Activated naive CD8-positive, alpha-beta T cell treated with anti-CD3 and anti-CD28 coated beads, Interleukin-2, amount 10 ng/mL, durations not matched to agents 7 days and 5 days (primary cell): ENCODE measurements at places on chromosomes 11 and 22. TPM values are rescaled to one million over a fixed set of nuclear protein-coding genes. Genes with fewer than 3 reads are reported as not detected.

The MICAL2 gene
- 42.6 TPM for total RNA-seq

The NPAS4 gene
- 0.23 TPM for total RNA-seq

The ELMOD1 gene
- not detected for total RNA-seq

The C11orf16 gene
- total RNA-seq, result not detected

The HBB gene
- not detected for total RNA-seq

The HORMAD2 gene
- total RNA-seq, result not detected

The PNPLA5 gene
- total RNA-seq, result not detected

The PANX3 gene
- total RNA-seq, result not detected

The GTSE1 gene
- 64.9 TPM for total RNA-seq

The RHOG gene
- total RNA-seq, result 159 TPM

The C22orf42 gene
- total RNA-seq, result not detected

DNA sequence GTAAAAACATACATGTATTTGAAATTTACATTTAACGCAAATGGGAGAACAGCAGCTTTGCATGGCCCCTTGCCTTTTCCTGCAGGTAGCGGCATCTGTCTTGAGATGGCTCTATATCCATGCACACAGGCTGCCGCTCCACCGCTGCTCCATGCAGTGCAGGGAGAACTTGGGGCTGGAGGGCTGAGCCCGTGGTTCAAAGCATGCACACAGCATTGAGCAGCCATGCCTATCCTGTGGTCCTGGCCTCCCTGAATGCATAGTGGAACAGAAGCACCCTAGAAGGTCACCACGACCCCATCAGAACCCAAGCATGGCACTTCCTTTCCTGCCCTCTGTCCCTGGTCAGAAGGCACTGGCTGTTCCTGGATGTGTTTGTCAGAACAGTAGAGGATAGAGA lies 35.0 kb upstream of the TP53I11 start:
- peaks cover 4% of the 10 kb centered on the region for H3K4me1 ChIP-seq
- H3K27me3 ChIP-seq, result peaks cover 7% of the 10 kb centered on the region
- H3K36me3 ChIP-seq, result no peaks in the 10 kb centered on the region
- no peak for DNase-seq
- H3K27ac ChIP-seq, result no peak overlapping the region

- H3K4me1 ChIP-seq, result no peaks in the 10 kb centered on the region
- H3K27me3 ChIP-seq, result no peaks in the 10 kb centered on the region
- H3K27ac ChIP-seq, result no peak overlapping the region
- H3K36me3 ChIP-seq, result no peaks in the 10 kb centered on the region
- no peak for DNase-seq
Observed at GRCh38 chr11:44004452-44005062, 43.2 kb upstream of the ACCSL start.

DNA sequence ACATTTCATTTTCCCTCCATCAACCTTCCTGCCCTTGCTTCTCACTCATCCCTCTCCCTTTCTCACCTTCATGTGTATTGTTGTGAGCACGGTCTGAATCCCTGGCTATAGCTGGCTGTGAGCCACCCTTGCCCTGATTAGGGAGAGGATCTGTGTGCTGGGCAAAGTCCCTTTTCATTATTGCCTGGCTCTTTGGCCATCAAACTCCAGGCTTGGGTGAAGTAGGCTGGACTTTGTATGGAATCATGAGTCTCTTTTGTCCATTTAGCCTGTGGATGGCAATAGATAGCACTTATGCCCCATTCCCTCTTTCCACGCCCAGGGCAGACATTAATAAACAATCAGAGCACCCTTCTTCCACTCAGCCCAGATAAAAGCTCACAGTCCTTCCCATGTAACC lies 6.7 kb downstream of the MYO18B start:
- H3K4me3 ChIP-seq, result no peak overlapping the region
- no peaks in the 10 kb centered on the region for H3K27me3 ChIP-seq
- H3K4me1 ChIP-seq, result peaks cover 31% of the 10 kb centered on the region
- DNase-seq, result no peak
- H3K27ac ChIP-seq, result peak overlapping the region; percentile 78

DNA sequence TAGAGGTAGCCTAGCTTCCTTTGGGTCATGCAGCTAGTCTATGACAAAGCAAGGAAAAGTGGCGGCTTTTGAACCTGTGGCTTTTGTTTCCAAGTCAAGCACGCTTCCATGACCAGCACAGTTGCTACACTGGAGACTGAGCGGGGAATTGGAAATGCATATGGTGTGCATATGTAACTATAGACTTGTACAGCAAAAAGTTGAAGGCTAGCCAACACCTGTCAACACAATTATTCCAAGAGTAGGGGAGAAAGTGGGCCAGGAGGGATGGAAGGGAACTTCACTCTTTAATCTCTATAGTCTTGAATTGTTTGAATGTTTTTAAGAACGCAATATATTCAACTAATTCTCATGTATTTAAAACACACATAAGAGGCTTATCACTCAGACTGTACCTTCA lies 218.5 kb upstream of the CADM1 start:
- no peaks in the 10 kb centered on the region for H3K36me3 ChIP-seq
- no peak overlapping the region for H3K27ac ChIP-seq
- no peaks in the 10 kb centered on the region for H3K4me1 ChIP-seq
- no peak for DNase-seq
- no peak overlapping the region for H3K4me3 ChIP-seq

DNA sequence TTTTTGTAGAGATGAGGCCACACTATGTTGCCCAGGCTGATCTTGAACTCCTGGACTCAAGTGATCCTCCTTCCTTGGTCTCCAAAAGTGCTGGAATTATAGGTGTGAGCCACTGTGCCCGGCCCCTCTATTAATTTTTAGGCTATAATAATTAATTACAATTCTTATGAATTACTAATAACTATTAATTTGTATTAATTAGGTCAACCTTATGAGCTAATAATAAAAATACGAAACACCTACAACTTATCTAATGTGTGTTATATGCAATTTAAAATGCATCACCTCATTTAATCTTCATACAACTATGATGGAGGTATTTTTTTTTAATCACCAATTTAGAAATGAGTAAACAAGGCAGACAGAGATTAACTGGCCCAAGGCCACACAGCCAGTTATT lies 26.2 kb downstream of the LRP4 start:
- H3K4me3 ChIP-seq, result no peak overlapping the region
- no peak for DNase-seq
- peaks cover 5% of the 10 kb centered on the region for H3K4me1 ChIP-seq
- H3K27ac ChIP-seq, result no peak overlapping the region
- no peaks in the 10 kb centered on the region for H3K36me3 ChIP-seq

DNA sequence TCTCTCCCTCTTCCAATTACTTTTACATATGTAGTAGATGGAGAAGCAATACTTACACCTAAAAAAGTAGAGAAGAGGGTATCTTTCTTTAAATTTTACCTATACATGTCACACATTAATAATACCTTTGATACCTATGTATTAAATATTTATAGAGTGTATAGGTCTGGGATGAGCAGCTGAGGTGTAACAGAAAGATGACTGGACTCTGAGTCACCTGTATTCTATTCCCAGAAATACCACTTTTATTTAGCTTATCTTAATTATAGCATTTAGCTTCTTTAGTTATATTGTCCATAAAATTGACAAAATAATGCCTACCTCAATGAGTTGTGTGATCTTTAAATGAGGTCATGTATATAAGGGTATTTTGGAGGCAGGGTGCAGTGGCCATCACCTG lies 30.6 kb upstream of the YAP1 start:
- H3K4me3 ChIP-seq, result no peak overlapping the region
- H3K27ac ChIP-seq, result no peak overlapping the region
- H3K4me1 ChIP-seq, result no peaks in the 10 kb centered on the region

DNA sequence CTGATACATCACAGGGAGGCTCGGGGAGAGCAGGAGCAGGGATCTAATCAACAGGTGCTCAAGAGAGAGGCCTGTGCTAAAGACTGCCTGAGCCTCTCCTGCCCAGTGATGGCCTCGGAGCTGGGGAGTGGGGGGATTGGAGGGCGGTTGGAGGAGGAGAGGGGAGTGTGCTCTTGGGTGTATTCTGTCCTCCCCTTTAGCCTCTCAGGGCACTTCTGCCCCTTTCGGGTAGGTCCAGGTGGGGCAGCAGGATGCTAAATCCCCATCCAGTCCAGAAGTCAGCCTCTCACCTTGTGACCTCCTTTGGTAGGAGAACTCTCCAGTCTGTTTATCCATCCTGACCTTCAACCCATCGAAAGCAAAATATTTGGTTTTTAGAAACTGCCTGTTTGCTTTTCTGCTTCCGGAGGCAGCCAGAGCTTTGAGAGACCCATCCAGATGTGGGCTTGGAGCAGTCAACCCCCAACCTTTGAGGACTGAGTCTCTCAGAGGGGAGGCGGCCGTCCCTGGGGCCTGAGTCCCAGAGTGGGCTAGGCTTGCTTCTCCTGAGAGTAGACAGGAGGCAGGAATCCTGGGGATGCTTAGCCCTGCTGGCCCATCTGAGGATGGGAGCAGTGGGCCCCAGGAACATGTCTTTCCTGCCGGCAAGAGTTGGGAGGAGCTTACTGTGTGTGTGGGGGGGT lies 105.2 kb upstream of the SYT13 start:
- H3K4me1 ChIP-seq, result no peaks in the 10 kb centered on the region
- no peak overlapping the region for H3K27ac ChIP-seq
- peaks cover 11% of the 10 kb centered on the region for H3K27me3 ChIP-seq
- no peaks in the 10 kb centered on the region for H3K36me3 ChIP-seq
- DNase-seq, result no peak

- DNase-seq, result no peak
- no peaks in the 10 kb centered on the region for H3K27me3 ChIP-seq
- H3K4me1 ChIP-seq, result peaks cover 1% of the 10 kb centered on the region
- H3K4me3 ChIP-seq, result no peak overlapping the region
- no peak overlapping the region for H3K27ac ChIP-seq
Observed at GRCh38 chr11:44243595-44244343, 66.2 kb downstream of the ALX4 start.

- H3K27me3 ChIP-seq, result peaks cover 4% of the 10 kb centered on the region
- H3K36me3 ChIP-seq, result no peaks in the 10 kb centered on the region
- peaks cover 2% of the 10 kb centered on the region for H3K4me1 ChIP-seq
Observed at GRCh38 chr11:88050247-88050646, 125.0 kb downstream of the RAB38 start.

DNA sequence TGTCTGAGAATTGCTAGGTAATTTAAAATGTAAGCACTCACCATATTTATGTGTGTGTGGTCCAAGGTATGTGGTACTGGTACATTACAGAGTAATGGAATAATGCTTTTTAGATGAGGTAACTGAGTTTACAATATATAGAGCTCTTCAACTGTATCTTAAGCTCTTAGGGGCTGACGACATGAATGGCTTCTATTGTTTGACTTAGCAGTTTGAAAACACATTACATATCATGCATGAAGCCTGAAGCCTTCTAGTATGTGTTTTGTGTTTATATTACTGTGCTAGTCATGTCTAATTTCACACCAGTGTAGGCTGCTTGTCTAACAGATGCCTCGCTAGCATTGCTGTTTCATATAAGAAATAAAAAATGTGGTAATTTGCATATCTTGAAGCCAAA lies 37.2 kb downstream of the GAS2 start:
- no peak overlapping the region for H3K27ac ChIP-seq
- peaks cover 6% of the 10 kb centered on the region for H3K4me1 ChIP-seq
- H3K27me3 ChIP-seq, result no peaks in the 10 kb centered on the region

DNA sequence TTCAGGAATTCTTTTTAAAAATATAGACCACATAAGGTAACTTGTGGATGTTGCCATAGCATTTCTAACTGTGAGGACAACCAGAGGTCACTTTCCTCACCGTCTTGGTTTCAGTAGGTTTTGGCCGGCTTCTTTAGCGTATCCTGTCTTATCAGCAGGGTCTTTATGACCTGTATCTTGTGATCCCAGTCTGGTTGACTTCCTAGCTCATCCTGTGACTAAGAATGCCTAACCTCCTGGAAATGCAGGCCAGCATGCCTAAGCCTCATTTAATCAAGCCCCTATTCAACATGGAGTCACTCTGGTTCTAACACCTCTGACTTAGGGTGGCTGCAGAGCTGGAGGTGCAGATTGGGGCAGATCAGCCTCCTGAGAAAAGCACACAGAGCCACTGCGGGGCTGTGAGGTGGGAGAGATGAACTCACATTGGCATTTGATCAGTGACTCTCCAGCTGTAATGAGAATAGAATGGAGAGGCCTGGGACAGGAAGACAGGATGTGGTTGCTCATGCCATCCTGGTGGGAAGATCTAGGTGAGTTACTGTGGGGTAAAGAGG lies 41.1 kb upstream of the TOP3B start:
- no peak for DNase-seq
- no peak overlapping the region for H3K27ac ChIP-seq
- no peaks in the 10 kb centered on the region for H3K36me3 ChIP-seq
- H3K27me3 ChIP-seq, result peaks cover 4% of the 10 kb centered on the region

GRCh38 chr11:123587044-123587443 lies 67.4 kb downstream of the SCN3B start:
- no peak overlapping the region for H3K4me3 ChIP-seq
- no peak overlapping the region for H3K27ac ChIP-seq
- no peak for DNase-seq

DNA sequence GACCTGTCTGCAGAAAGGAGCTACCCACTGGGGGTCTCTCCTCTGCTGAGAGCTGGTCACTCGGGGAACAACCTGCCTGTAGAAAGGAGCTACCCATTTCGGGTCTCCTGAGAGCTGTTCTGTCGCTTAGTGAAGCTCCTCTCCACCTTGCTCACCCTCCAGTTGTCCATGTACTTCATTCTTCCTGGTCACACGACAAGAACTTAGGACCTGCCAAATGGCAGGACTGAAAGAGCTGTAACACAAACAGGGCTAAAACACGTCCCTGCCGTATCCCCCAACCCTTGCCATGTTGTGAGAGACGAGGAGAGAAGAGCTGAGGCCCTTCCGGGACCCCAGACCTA lies 24.1 kb upstream of the RNASEH2C start:
- peaks cover 31% of the 10 kb centered on the region for H3K27me3 ChIP-seq
- no peaks in the 10 kb centered on the region for H3K36me3 ChIP-seq
- no peak overlapping the region for H3K27ac ChIP-seq
- H3K4me1 ChIP-seq, result no peaks in the 10 kb centered on the region
- no peak overlapping the region for H3K4me3 ChIP-seq
- no peak for DNase-seq

- no peaks in the 10 kb centered on the region for H3K4me1 ChIP-seq
- no peak overlapping the region for H3K4me3 ChIP-seq
- no peak for DNase-seq
- peaks cover 29% of the 10 kb centered on the region for H3K27me3 ChIP-seq
- H3K27ac ChIP-seq, result no peak overlapping the region
Observed at GRCh38 chr11:34773211-34773610, 143.0 kb downstream of the APIP start.

- H3K36me3 ChIP-seq, result no peaks in the 10 kb centered on the region
- H3K4me1 ChIP-seq, result peaks cover 16% of the 10 kb centered on the region
- DNase-seq, result peak; percentile 69
- H3K27ac ChIP-seq, result no peak overlapping the region
- peaks cover 51% of the 10 kb centered on the region for H3K27me3 ChIP-seq
Observed at GRCh38 chr11:76209375-76209972, 3.2 kb upstream of the WNT11 start.

- no peak for DNase-seq
- H3K36me3 ChIP-seq, result no peaks in the 10 kb centered on the region
- no peak overlapping the region for H3K4me3 ChIP-seq
- H3K27me3 ChIP-seq, result peaks cover 19% of the 10 kb centered on the region
- no peaks in the 10 kb centered on the region for H3K4me1 ChIP-seq
Observed at GRCh38 chr11:116193321-116194131, 579.3 kb downstream of the BUD13 start.
